ENCODE measurements at places on chromosomes 2 and 18.

DNA sequence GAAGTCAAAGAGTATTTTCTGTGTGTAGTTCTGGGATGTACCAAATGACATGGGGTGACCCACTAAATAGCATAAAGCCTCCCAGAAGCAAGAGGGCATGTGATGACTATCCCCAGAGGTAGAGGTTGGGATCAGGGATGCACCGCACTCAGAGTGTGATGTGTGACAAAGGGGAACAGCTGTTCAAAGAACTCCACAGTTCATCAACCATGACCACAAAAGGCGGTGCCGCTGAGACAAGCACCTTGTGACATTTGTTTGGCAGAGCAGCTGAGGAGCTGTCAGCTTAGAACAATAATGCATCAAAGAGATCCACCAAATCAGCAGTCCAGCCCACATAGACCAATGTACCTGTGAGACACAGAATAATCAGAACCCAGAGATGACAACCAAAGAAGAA, 81.3 kb downstream of the VWC2L start:
- no peak for DNase-seq

DNA sequence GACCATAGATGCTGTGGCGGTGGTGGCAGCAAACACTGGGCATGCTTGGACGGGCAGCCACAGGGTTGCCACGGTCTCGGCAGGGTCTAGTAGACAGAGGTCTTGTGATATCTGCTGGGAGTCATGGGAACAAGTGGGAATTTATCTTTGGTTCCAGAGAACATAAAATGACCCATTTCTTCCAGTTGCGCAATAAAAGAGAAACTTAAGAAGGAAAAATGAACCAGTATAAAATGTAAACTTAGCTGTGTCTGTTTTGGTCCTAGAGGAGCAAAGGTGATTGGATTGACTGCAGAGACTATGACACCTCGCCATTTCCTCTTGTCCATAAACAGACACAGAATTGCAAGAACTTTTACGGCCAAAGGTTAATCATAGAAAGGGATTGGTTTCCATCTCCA, 132.6 kb upstream of the RBBP8 start:
- no peak for DNase-seq

DNA sequence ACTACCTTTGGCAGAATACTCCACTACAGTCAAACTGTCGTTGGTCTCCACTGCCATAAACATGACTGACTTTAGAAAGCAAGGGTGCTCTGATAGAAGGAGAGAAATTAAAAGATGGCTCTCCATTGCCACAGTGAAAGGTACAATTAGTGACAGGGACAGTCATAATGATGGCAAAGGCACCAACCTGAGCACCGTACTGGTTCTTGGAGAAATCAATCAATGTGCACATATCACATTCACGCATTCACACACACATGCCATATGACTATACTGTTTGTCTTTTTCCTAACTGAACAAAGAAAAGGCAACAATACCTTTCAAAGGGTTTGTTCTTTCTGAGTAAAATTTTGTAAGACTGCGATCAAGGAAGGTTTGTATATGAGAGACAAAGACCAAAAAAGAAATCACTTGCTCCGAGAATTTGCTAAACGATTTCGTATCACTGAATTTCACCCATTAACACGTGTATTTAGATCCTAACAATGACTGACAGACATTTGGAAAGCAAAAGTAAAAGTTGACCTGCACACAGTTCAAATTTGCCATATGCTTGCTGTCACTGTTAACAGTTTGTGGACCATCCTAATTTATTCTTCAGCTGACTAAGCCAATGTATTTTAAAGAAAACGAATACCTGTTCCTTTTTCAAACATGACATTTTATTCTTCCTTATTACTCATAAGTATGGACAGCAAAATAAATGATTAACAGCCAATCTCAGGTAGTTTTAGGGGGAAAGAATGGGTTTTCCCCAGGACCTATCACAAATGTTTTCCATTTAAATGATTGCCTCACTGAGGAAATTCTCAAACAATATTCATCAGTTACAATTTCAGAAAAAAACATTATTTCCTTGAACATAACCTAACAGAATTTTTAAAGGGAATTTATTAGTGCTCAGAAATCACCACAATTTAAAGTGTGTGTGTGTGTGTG, 644.4 kb downstream of the ZEB2 start:
- no peak for DNase-seq

DNA sequence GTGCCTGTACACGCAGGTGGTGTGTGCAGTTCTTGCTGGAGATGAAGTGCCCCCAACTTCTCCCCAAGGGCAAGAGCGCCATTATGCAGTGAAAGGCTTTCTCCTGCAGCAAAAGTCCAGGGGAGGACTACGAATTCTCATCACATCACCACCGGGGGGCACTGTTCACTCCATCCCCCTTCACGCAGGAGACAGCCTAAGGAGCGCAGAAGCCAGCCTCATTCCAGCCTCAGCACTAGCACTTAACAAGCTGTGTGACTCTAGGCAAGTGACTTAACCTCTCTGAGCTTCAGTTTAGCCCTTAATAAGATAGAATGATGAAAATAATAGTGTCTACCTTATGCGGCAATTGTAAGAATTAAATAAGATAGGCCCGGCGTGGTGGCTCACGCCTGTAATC, 32.3 kb downstream of the DNMT3A start:
- DNase-seq, result peak; percentile 81

DNA sequence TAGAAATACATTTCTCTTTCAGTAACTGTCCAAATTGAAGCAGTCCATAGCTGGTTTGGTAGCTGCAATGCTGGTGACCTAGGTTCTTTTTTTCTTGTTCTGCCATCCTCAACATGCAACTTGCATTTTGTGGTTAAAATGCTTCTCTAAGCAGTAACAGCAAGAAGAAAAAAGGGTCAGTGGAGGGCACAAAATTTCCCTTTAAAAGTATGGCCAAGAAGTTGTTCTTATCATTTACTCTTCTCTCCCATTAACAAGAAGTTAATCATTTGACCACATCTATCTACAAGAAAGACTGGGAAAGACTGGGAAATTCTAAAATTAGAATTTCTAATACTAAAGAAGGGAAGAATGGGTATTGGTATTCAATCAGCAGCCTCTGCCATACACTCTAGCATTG, 569.9 kb downstream of the CPS1 start:
- no peak for DNase-seq

- DNase-seq, result peak; percentile 68
Observed at GRCh38 chr2:197205585-197206215, 104.9 kb downstream of the ANKRD44 start.

GRCh38 chr2:120844070-120844738, 108.5 kb downstream of the GLI2 start:
- DNase-seq, result no peak

- DNase-seq, result no peak
Observed at GRCh38 chr2:122651236-122651635, 895.8 kb downstream of the TSN start.

DNA sequence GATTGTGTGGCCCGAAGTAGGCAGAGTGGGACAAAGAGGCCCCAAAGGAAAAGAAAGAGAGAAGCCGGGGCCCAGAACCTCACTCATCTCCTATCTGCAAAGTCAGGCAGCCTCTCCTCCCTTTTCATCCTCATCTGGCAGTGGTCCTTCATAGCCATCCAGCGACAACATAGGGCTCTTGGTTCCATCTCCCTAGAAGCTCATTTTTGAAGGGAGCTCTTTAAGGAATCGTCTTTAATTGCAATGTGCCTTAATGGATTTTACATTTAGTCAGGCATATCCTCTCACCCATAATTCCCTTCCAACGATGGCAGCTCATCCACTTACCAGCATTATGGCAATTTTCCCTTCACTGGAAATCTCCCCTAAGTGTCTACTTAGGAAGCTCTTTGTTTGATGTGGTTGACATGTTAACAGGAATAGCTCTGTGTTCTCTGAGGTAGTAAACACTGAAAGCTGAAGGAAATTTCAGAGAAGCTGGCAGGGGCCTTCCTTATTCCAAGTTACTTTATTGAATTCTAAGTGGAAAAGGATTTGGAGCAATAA, 780.6 kb downstream of the TSN start:
- DNase-seq, result no peak

DNA sequence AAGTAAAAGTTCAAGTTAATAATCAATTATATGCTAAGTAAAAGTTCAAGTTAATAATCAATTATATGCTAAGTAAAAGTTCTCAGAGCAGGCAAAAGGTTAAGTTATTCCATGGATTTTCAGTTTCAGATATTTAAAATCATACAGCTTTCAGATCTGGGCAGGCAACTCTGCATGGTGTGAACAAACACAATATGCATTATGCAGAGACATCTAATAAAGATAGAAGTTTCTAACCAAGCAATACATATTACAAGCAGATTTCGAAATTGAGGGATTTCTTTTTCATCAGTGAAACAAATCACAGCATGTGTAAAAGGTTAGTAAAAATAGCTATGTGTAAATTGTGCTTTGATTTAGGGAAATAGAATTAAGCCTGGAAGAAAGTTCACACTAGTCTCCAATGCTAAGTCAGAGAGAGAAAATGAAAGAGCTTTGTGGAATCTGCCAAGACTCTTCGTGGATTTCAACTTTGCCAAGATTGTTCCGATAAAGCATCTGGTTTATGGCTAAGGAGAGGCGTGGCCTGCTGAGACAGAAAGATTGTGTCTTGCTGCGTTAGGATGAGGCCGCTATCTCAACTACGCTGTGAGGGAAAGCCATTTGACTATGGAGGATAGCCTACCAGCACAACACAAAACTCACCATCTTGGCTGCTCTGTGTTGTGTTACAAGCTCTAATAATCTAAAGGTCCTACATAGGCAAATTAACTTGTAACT, 60.1 kb upstream of the SLC16A14 start:
- DNase-seq, result no peak

- DNase-seq, result no peak
Observed at GRCh38 chr2:198630384-198630783, 826.0 kb downstream of the PLCL1 start.

DNA sequence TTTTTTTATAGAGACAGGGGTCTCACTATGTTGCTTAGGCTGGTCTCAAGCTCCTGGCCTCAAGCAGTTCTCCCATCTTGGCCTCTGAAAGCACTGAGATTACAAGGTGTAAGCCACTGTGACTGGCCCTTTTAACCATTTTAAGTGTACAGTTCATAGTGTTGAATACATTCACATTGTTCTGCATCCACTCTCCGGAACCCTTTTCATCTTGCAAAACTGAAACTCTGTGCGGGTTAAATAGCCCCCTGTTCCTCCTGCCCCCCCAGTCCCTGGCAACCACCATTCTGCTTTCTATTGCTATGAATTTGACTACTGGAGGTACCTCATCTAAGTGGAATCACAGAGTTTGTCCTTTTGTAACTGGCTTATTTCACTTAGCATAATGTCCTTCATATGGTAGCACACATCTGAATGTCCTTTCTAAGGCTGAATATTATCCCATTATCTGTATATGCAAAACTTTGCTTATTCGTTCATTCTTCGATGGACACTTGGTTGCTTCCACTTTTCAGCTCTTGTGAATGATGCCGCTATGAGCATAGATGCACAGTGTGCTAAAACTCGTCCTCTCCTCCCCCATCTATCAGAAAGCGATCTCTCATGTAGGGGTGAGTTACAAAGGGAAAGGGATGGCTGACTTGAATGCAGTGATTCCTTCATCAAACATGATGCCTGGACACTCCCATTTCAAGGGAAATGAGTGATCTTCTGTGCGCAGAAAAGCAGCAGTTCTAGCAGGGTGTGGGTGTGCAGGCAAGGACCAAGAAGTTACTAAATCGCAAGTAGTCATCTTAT, 30.2 kb downstream of the CABLES1 start:
- DNase-seq, result no peak

DNA sequence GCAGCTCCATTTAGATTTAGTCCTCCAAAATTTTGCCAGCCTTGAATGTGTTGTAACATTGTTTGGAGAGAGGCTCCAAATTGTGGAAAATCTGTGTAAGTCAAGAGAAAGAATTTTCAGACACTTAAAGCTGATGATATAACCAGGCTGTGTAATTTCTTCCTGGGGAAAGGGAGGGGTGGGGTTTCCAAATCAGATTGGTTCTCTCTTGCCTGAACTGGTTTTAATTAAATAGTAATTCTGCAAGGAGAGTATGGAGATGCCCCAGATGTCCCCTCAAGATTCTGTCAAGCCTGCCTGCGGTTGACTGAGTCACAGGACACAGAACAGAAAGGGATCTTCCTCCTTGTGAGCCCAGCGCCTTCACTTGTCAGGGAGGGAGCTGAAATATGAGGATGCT, 54.5 kb downstream of the C18orf63 start:
- no peak for DNase-seq

- no peak for DNase-seq
Observed at GRCh38 chr2:217289177-217289906, 429.5 kb upstream of the TNP1 start.

GRCh38 chr18:21972281-21972680, 197.1 kb upstream of the GATA6 start:
- DNase-seq, result no peak

DNA sequence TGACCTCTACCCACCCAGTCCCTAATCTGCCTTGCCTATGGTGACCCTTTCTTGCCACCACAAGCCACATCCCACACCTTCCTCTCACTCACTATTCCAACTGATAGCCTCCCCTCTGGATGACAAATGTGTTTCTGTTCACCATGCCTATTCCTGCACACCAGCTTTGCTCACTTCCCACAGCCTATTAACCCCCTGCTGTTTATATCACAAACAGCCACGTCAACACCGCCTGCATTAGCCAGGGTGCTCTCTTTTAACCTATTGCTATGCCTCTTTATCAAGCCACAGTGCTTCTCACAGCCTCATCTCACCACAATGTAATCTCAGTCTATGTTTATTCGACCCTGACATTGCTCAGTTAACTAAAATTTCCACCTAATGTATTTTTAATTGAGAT, 271.8 kb downstream of the SUCLG1 start:
- DNase-seq, result no peak

- no peak for DNase-seq
Observed at GRCh38 chr2:157853211-157853610, 22.9 kb downstream of the ACVR1 start.

DNA sequence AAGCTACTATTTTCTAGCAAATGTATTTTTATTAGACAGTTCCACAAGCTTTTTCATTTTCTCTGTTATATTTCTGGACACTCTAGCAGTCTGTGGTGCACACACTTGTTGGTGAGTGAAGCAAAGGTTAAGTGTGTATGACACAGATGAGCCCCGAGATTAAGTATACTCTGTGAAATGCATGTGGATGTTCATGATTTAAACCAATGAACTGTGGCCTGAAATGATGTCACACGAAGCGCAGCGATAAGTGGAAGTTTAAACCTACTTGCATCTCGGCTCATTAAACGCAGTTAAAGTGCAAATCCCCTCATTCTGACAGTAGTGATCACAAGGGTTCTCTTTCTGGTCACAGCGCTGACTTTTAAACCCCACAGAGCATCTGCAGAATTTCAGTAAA, 1488.8 kb upstream of the NXPH2 start:
- DNase-seq, result no peak

DNA sequence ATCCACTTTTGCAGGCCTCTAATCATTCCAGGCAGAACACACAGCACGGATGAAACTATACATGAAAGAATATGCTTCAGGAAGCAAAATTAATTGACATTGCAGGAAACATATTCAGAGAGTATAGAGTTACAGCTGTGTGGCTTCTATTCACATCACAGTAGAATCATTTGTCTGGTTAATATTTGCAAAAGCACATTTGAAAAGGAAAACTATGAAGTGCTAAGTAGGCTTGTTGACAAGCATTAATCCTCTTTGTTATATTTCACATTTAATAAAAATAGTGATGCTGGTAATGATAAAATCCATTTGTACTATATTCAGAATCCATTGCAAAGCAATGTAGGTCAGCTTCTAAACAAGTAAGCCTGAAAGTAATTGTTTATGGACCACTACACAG, 32.2 kb upstream of the PIK3C3 start:
- no peak for DNase-seq

- no peak for DNase-seq
Observed at GRCh38 chr2:233085037-233085838, 25.1 kb downstream of the INPP5D start.

All from stimulated activated CD8-positive, alpha-beta memory T cell treated with anti-CD3 and anti-CD28 coated beads, Interleukin-4, amount 100 ng/mL, for 48 hours (primary cell).